ENCODE measurements at places on chromosomes 12 and 14.
A peak's percentile ranks its signal among the peaks of the same experiment; 100 is the strongest.

DNA sequence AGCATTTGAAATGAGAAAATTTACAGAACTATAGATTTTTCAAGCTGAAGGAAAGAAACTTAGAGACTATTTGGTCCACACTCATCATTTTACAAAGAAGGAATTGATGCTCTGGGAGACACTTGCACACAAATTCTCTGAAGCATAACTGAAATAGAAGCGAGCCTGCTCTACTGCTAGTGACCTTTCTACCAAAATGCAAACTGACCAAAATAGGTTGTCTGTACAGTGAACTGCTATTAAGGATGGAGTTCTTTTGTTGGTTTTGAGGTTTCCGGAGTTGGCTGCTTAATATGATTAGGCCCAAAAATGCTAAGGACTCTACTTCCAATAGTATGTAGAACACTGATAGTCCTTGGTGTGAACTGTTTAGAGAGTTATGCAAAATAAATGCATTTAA is 194.9 kb downstream of the PPFIA2 start:
- no peak for DNase-seq

DNA sequence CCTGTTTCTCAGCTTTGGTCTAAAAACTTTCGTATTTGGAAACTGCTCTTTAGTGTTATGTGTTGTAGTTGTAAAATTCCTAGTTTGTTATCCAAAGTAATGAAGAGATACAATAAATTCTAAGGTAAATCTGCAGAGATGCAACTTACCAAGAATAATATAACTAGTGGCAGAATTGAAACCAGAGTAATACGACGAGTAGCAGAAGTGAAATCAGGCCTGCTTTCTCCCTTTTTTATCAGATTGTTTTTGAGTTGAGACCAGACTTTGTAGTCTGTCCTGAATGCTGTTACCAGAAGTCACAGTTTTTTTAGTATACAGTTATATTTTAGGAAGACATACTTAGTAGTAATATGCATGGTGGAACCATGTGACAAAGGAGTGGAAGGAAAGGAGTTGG is 12.5 kb downstream of the PAPOLA start:
- DNase-seq = no peak

DNA sequence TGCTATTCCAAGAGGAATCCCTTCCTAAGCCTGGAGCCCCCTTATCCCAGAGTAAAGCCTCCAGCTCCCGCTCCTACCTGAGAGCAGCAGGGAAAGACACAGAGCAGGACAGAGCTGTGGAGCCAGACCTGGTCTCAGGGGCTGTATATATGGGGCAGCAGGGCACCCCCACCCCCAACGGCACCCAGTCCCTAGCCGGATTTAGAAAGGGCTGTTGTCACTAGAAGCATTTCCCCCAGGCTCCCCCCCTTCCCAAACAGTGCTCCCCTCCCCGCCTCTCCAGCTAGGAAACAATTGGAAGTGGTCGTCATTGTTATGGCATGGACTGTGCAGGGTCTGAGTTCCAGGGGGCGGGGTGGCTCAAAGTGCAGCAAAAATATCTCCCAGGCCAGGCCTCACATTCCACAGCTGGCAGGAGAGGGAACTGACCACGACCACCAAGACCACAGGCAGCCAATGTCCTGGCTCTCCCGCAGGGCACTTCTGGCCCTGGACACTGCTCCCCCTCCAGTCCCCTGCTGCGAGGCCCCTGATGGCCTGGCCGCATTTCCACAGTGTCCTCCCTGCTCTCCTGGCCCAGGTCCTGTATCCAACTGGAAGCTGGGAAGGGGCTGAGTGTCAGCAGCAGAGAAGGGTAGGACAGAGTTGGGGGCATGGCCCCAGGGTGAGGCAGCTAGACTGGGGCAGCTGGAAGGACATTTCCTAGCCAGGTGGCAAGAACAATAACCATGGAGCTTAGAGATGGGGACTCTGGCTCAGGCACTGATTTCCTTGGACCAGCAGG is at the start of gene MYH7:
TSS of gene MYH7 (minus strand) at position 118 of the 784 bp plus-strand sequence. CDS start 1,928 bp downstream, outside the sequence.
- peak; percentile 31 for DNase-seq

GRCh38 chr14:43729143-43729542 is 777.9 kb downstream of the FSCB start:
- no peak for DNase-seq

- DNase-seq = no peak
Observed at GRCh38 chr14:81449114-81449513, 49.0 kb upstream of the STON2 start.

- no peak for DNase-seq
Observed at GRCh38 chr14:69137843-69138535, 14.9 kb downstream of the DCAF5 start.

GRCh38 chr14:86796221-86797074 is 1196.5 kb downstream of the GALC start:
- no peak for DNase-seq

DNA sequence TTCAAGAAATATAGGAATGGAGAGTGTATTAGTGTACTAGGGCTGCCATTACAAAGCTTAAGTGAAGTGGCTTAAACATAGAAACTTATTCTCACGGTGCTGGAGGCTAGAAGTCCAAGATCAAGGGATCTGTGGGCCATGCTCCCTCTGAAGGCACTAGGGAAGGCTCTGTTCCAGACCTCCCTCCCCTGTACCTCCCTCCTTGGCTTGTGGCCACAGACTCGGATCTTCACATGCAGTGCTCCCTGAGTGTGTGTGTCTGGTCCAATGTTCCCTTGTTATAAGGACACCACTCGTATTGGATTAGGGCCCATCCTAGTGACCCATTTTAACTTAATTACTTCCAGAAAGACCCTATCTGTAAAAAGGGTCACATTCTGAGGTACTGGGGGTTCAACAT is 225.6 kb downstream of the VRK1 start:
- DNase-seq = no peak
